ENCODE measurements at places on chromosomes 7 and 10.
A peak's percentile ranks its signal among the peaks of the same experiment; 100 is the strongest.

DNA sequence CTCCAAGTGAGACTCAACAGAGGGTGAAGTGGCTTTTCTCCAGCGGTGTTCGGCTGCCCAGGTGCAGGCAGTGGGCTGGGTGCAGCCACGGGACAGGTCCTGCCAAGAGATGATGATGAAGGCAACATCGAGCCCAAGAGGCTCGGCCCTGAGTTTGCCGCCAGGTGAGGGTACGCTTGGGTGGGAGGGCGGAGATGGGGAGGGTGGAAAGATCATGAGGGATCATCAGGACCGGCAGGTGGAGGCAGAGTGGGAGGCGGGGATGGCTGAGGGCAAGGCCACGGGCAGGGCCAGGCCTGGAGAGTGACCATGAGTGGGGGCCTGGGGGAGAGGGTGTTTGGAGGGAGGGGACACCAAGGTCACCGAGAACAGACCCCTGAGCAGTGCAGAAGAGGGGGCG is 17.8 kb upstream of the AMZ1 start:
- H3K27me3 ChIP-seq: no peaks in the 10 kb centered on the region
- H3K4me3 ChIP-seq: no peak overlapping the region
- H3K27ac ChIP-seq: no peak overlapping the region
- H3K36me3 ChIP-seq: no peaks in the 10 kb centered on the region
- peaks cover 6% of the 10 kb centered on the region for H3K4me1 ChIP-seq
- no peak for DNase-seq

- H3K27me3 ChIP-seq: no peaks in the 10 kb centered on the region
- no peaks in the 10 kb centered on the region for H3K36me3 ChIP-seq
- H3K4me1 ChIP-seq: peaks cover 31% of the 10 kb centered on the region
- no peak overlapping the region for H3K4me3 ChIP-seq
Measured at GRCh38 chr10:35341521-35341920, 5.2 kb downstream of the CCNY start.

DNA sequence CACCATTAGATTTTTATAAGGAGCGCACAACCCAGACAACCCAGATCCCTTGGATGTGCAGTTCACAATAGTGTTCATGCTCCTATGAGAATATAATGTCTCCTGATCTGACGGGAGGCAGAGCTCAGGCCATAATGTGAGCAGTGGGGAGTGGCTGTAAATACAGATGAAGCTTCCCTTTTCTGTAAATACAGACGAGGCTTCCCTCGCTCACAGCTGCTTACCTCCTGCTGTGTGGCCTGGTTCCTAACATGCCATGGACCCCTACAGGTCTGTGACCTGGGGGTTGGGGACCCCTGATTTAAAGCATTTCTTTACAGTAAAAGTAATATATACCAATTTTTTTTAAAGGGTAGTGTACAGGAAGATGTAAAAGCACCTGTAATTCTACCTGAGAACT is 33.2 kb downstream of the HELLS start:
- H3K36me3 ChIP-seq: no peaks in the 10 kb centered on the region
- DNase-seq: no peak
- H3K27me3 ChIP-seq: no peaks in the 10 kb centered on the region
- no peak overlapping the region for H3K27ac ChIP-seq

GRCh38 chr7:41219276-41219675 is 483.6 kb downstream of the INHBA start:
- no peaks in the 10 kb centered on the region for H3K27me3 ChIP-seq
- no peaks in the 10 kb centered on the region for H3K36me3 ChIP-seq
- no peak overlapping the region for H3K4me3 ChIP-seq
- DNase-seq: no peak
- H3K4me1 ChIP-seq: no peaks in the 10 kb centered on the region

- no peak for DNase-seq
- peaks cover 42% of the 10 kb centered on the region for H3K36me3 ChIP-seq
- H3K4me1 ChIP-seq: peaks cover 24% of the 10 kb centered on the region
- no peaks in the 10 kb centered on the region for H3K27me3 ChIP-seq
- no peak overlapping the region for H3K4me3 ChIP-seq
- H3K27ac ChIP-seq: peak overlapping the region; percentile 16
Measured at GRCh38 chr10:70162151-70162891, 8.0 kb downstream of the SAR1A start.

DNA sequence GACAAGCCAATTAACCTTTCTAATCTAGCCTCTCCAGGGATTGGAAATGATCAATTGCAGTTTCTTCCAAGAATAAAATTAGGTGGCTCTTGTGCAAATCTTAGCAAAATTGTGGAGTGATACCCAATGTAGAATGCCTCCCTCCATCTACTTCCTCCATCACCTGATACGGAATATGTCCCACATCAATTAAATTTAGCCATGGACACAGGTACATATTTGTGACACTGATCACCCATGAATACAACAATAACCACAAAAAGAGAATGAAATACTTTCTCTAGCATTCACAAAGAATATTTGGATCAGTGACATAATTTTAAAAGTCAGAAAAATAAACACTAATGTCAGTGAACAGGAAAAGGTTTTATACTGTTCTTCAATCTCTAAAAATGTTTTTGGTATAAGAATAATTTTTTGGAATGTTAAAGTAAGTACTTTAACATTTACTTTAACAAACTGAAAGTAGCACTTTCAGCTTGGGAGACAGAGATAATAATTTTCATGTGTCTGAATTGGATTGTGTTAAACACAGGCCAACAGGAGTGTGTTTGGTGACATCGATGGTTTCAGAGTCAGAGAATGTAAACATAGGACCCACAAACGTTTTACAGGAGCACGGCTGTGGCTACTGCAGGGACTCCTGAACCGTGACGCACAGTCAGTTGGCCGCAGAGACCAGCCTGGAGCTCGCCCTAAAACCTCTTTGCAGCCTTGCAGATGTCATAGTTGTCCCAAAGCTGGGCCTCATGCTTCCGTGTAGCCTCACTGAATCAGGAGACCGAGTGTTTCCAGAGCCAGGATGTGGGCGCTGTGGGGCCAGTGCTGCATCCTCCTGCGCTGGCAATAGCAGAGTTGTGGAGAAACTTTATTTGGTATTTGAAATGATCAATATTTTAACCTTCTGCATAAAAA is 7.2 kb downstream of the RBM20 start:
- no peaks in the 10 kb centered on the region for H3K36me3 ChIP-seq
- H3K27ac ChIP-seq: no peak overlapping the region
- peaks cover 7% of the 10 kb centered on the region for H3K27me3 ChIP-seq

GRCh38 chr10:26385443-26385842 is 52.7 kb upstream of the APBB1IP start:
- peaks cover 2% of the 10 kb centered on the region for H3K27me3 ChIP-seq
- no peaks in the 10 kb centered on the region for H3K4me1 ChIP-seq
- no peak for DNase-seq
- H3K27ac ChIP-seq: no peak overlapping the region
- no peaks in the 10 kb centered on the region for H3K36me3 ChIP-seq

- no peaks in the 10 kb centered on the region for H3K4me1 ChIP-seq
- H3K27me3 ChIP-seq: no peaks in the 10 kb centered on the region
- no peak for DNase-seq
Measured at GRCh38 chr7:151801782-151802468, 75.0 kb downstream of the PRKAG2 start.

DNA sequence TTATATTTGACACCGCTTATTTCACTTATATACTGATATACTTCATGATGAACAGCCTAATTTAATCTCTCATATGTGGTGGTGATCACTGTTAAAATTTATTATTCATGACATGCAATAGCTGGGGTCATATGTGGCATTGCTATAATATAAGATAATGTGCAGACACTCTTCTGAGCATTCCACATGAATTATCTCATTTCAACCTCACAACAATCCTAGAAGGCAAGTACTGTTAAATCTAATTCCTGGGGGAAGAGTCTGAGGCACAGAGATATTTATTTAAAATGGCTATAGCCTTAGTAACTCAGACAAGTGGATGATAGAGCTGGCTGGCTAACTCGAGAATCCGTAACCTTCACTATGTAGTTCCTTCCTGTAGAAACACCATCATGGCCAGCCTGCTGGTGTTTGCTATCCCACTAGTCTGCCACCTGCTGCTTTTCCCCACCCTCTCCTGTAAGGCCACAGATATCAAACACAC is 46.6 kb upstream of the A1CF start:
- no peaks in the 10 kb centered on the region for H3K27me3 ChIP-seq
- no peaks in the 10 kb centered on the region for H3K4me1 ChIP-seq
- H3K4me3 ChIP-seq: no peak overlapping the region
- H3K27ac ChIP-seq: no peak overlapping the region

DNA sequence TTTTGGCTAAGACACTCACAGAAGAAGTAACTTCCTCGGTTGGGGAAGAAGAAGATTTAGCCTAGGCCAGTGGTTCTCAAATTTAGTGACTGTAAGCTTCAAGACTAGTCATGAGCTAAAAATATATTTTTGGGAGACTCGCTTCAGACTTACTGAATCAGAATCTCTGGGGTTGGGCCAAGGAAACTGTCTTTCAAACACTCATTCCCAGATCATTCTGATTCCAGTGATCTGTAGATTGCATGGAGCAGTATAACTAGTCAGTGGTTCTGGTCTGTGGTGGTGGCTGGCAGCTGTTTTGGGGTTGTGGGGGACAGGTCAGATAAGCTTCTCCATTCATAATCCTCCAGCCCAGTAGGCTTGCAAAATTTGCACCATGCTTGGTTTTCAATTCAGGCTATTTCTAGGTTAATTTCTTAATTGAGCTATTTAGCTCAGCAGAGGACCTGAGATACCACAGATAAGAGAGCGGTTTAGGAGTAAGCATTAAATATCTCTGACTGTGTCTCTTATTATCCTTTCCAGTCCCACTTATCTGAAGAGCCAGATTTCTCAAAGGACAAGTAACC is 3.8 kb upstream of the KAT6B start:
- no peaks in the 10 kb centered on the region for H3K27me3 ChIP-seq
- H3K36me3 ChIP-seq: no peaks in the 10 kb centered on the region
- DNase-seq: no peak
- no peak overlapping the region for H3K27ac ChIP-seq
- H3K4me3 ChIP-seq: no peak overlapping the region

- H3K27ac ChIP-seq: no peak overlapping the region
- no peak overlapping the region for H3K4me3 ChIP-seq
- H3K36me3 ChIP-seq: no peaks in the 10 kb centered on the region
- no peaks in the 10 kb centered on the region for H3K27me3 ChIP-seq
- DNase-seq: no peak
Measured at GRCh38 chr7:155692317-155692716, 47.9 kb downstream of the RBM33 start.
